Cardiac ventricle fibroblast (primary cell): ENCODE measurements at places on chromosomes 2 and 18. TPM values are rescaled to one million over a fixed set of nuclear protein-coding genes. Genes with fewer than 3 reads are reported as not detected.

Gene DNER
- total RNA-seq, result 0.05 and 0.12 TPM in 2 replicates

Gene PCBP1
- 155 and 163 TPM in 2 replicates for total RNA-seq

Gene DUSP2
- total RNA-seq, result 3.4 and 3.7 TPM in 2 replicates

Gene PLGLB2
- total RNA-seq, result 0.68 and 0.69 TPM in 2 replicates

Gene ACMSD
- total RNA-seq, result not detected in 2 replicates

Gene GALR1
- total RNA-seq, result under 0.01 TPM in 1 of 2 replicates, not detected in the other

Gene TMEM178A
- 0.25 and 1.0 TPM in 2 replicates for total RNA-seq

Gene CFAP221
- total RNA-seq, result not detected in 2 replicates

Gene ECEL1
- total RNA-seq, result not detected in 2 replicates

Gene ABCB11
- total RNA-seq, result 0.37 and 0.39 TPM in 2 replicates

Gene IL1A
- total RNA-seq, result 0.05 TPM in 1 of 2 replicates, not detected in the other

Gene SH3RF3
- 5.4 and 5.6 TPM in 2 replicates for total RNA-seq

Gene FLACC1
- 1.0 and 2.0 TPM in 2 replicates for total RNA-seq

Gene RND3
- 69.7 and 97.6 TPM in 2 replicates for total RNA-seq

Gene CCL20
- total RNA-seq, result 0.31 and 1.3 TPM in 2 replicates

Gene ABCG5
- total RNA-seq, result not detected in 2 replicates

Gene ARHGAP25
- total RNA-seq, result 2.5 and 3.2 TPM in 2 replicates

Gene ASAP2
- total RNA-seq, result 16.5 and 20.6 TPM in 2 replicates

Gene INHBB
- total RNA-seq, result 2.1 and 2.4 TPM in 2 replicates

Gene CGREF1
- total RNA-seq, result 9.6 and 12.3 TPM in 2 replicates

Gene BABAM2
- total RNA-seq, result 22.8 and 23.5 TPM in 2 replicates

Gene MYO1B
- 59.3 and 59.9 TPM in 2 replicates for total RNA-seq

Gene CROCC2
- 0.12 and 0.29 TPM in 2 replicates for total RNA-seq

Gene LOXHD1
- total RNA-seq, result 0.05 TPM in 1 of 2 replicates, not detected in the other

Gene ERMN
- total RNA-seq, result not detected in 2 replicates

Gene PRKAG3
- total RNA-seq, result 0.19 TPM in 1 of 2 replicates, not detected in the other

Gene GPBAR1
- total RNA-seq, result 0.50 and 2.1 TPM in 2 replicates

Gene DHRS9
- 0.34 and 0.69 TPM in 2 replicates for total RNA-seq

Gene PIEZO2
- 1.2 and 2.1 TPM in 2 replicates for total RNA-seq

Gene ATP8B1
- total RNA-seq, result 5.4 and 6.3 TPM in 2 replicates

Gene TCF23
- total RNA-seq, result 0.10 and 0.44 TPM in 2 replicates
